ENCODE measurements at places on chromosomes 5 and 9. TPM values are rescaled to one million over a fixed set of nuclear protein-coding genes. Genes with fewer than 3 reads are reported as not detected.

- DNase-seq, result no peak
Observed at GRCh38 chr5:58198330-58198729, 261.6 kb downstream of the PLK2 start.

ADGRV1 gene
- total RNA-seq, result 0.49 TPM

DNA sequence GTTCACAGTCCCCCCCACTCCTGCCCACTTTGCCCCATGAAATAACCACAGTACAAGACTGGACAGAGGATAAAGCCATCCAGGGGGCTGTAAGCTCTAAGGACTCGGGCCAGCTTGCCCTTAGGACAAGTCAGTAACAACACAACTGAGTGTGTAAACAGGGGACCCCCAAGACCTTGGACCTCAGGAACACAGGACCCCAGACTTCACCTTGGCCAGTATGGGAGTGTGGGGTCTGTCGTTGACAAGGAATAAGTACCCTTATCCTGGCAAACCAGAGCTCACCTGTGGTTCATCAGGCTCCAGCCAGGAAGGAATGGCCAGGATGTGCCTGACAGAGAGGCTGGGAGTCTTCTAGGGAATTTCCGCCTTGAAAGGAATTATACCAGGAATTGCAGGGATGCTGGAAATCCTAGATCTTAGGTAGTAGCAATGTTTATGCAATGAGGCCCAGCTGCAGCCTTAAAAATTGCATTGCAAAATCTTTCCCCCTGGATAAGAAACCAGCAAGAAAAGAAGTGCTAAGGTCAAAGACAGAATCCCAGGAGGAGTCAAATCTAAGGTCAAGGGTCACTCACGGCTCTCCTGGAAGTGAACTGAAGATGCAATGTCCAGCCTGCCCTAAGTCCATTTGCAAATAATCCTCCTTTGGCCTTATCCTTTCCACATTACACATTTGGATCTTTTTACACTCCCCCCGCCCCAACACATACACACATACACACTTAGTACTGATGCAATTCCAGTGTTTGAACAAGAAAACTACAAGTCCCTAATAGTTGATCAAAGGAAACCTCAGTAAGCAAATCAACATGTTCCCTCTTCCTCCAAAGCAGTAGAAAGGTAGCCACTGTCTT is 27.3 kb upstream of the TDRD7 start:
- DNase-seq, result no peak

FGF10 gene
- total RNA-seq, result not detected

- DNase-seq, result no peak
Observed at GRCh38 chr5:156087577-156088110, 239.3 kb upstream of the SGCD start.

TLX3 gene
- total RNA-seq, result 1.9 TPM

- DNase-seq, result no peak
Observed at GRCh38 chr9:87610200-87611155, 112.8 kb downstream of the DAPK1 start.

DNA sequence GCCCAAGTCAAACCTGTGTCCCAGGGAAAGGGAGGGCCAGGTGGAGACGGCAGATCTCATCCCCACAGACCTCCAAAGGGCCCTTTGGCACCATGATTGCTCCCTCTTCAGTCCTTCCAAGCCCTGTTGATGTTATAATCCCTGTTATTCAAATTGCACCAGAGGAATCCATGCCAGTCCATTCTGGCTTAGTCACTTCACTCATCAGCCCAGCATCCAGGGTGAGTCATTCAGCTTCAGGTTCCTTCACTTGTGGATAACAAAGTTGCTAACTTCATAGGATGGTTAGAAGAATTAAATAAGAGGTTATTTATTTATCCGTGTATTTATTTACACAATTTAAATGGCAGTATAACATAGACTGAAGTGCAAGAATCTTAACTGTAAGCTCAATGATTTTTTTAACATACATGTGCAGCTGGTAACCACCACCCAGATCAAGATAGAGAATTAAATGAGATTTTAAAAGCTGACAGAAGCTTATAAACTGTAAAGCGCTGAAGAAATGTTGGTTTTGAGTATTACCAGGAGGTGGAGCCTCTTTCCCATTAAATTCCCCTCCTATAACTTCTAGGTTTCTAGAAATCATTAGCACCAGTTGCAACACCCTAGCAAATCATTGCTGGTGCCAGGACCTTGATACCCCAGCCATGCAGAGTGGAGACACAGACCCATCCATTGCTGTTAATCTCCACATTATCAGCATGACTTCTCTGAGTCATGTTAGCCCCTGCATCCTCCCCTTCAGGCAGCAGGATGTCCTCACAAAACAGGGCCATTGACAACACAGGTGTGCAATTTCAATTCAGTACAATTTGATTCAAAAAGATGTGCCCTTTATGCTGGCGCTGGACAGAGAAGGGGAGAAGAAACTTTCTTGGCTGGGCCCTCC is 77.4 kb downstream of the SEC61B start:
- peak; percentile 65 for DNase-seq

GRCh38 chr9:75491533-75491932 is 398.9 kb upstream of the PCSK5 start:
- no peak for DNase-seq

OGN gene
- total RNA-seq, result not detected

GRCh38 chr5:64947801-64948200 is 179.1 kb downstream of the CWC27 start:
- no peak for DNase-seq

ZNF366 gene
- total RNA-seq, result not detected

DNA sequence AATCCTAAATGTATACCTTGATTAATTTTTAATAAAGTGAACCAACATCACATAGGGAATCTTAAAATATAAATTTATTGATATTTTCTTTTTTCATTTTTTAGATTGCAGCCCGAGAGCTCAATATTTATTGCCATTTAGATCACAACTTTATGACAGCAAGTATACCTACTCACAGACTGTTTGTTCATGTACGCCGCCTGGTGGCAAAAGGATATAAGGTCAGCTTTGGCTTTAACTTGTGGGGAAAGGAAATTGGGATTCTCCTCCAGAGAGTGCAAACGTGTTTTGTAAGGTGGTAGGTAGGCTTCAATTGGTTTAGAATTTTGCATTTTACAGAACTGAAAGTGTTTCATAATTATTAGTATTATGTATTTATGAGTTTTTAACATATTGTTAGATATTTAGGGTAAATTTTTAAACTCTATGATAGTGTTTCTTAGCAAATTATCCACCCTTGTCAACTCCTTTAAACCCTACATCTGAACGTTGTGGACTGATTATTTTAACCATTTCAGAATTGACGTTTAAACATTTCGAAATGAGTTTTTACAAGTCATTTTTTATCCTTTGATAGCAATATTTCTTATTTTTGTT is 17.5 kb upstream of the DHFR start:
- peak; percentile 57 for DNase-seq

- DNase-seq, result no peak
Observed at GRCh38 chr9:133978226-133978898, 13.8 kb downstream of the VAV2 start.

DNA sequence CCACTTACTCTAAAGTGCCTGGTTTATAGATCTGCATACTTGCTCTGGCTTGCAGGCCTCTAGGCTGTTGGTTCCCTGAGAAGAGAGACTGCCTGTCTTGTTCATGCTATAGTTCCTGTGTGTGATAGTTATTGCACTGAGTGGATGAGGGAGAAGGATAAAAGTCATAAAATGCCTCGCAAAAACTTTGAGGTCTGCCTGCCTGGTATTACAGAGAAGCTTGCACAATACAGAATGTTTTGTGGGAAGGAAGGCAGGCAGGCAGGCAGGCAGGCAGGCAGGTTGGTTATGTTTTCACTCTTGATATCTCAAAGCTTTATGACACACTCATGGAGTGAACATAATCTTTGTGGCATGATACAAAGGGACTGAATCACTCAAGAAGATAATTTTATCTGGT is 287.1 kb downstream of the SLIT3 start:
- no peak for DNase-seq

DNA sequence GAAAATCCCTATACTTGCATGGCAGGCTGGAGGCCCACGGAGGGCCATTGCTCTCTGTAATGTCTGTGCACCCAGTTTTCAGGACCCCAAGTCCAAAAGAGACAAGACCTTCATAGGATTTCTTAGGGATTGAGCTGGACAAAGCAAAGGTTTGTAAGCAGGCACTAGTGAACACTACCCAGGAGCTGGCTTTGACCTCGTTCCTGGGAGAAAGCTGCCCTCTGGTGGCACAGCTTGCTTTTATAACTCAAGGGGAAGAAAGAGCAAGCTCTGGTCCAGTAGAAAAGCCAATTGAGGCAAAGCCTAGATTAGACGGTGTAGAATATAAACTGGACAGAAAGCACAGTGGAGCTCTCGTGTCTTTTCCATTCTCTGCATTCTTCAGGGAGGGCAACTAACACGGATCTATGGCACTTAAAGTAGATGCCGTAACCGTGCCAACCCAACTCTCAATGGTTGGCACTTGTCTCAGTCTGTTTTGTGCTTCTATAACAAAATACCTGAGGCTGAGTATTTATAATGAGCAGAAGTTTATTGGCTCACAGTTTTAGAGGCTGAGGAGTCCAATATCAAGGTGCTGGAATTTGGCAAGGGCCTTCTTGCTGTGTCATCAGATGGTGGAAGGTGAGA is 7.9 kb downstream of the GABRP start:
- peak; percentile 43 for DNase-seq

- no peak for DNase-seq
Observed at GRCh38 chr5:102731693-102732092, 23.4 kb upstream of the PAM start.

PRDM9 gene
- not detected for total RNA-seq

MZB1 gene
- total RNA-seq, result not detected

CD74 gene
- 38.7 TPM for total RNA-seq

FAM153A gene
- total RNA-seq, result not detected

GRCh38 chr9:27353474-27354229 is 56.7 kb upstream of the EQTN start:
- DNase-seq, result no peak

PITX1 gene
- 0.49 TPM for total RNA-seq

- peak; percentile 13 for DNase-seq
Observed at GRCh38 chr9:2220036-2220435, 204.9 kb downstream of the SMARCA2 start.

ERBIN gene
- total RNA-seq, result 46.0 TPM

- peak; percentile 68 for DNase-seq
Observed at GRCh38 chr5:66232706-66233445, 88.8 kb downstream of the SREK1 start.

- peak; percentile 78 for DNase-seq
Observed at GRCh38 chr5:19547640-19548039, 440.4 kb downstream of the CDH18 start.

SLC31A2 gene
- total RNA-seq, result 13.3 TPM

ZNF367 gene
- total RNA-seq, result 18.2 TPM

ZNF883 gene
- 1.8 TPM for total RNA-seq

- no peak for DNase-seq
Observed at GRCh38 chr9:136543830-136544547, 1.9 kb downstream of the NOTCH1 start.

DNA sequence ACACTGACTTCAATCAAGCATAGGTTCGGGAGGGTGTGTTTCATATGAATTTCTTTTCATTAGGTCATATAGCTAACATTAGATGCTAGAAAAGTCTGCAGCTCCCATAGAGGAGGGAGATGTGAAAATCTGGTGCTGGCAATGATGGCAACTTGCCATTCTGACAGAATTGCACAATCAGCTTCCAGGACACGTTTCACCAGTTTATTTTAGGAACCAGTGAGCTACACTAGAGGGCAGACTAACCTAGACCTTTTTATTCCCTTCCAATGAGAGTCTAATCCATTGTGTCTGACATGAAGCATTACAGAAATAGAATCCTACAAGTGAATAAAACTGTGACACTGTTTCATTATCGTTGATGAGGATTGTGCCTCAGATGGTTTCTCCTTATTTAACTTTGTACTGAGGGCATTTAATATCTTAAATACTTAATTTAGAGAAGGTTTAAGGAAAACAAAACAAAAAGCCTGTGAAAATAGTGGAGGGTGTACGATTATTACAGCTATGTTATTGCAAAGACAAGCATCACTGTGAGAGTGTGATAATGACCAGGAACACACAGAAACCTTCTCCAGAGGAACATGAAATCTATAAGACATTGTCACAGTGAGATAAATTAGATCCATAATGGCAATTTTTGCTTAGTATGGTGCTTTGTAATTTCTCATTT is 363.3 kb upstream of the RPS23 start:
- peak; percentile 87 for DNase-seq

- DNase-seq, result no peak
Observed at GRCh38 chr5:35024911-35025510, 22.7 kb downstream of the AGXT2 start.
